ENCODE measurements at places on chromosomes 12 and 14.

GRCh38 chr12:24460099-24460498, 488.8 kb downstream of the BCAT1 start:
- DNase-seq: no peak

- no peak for DNase-seq
Measured at GRCh38 chr14:90274808-90275457, 18.6 kb downstream of the PSMC1 start.

DNA sequence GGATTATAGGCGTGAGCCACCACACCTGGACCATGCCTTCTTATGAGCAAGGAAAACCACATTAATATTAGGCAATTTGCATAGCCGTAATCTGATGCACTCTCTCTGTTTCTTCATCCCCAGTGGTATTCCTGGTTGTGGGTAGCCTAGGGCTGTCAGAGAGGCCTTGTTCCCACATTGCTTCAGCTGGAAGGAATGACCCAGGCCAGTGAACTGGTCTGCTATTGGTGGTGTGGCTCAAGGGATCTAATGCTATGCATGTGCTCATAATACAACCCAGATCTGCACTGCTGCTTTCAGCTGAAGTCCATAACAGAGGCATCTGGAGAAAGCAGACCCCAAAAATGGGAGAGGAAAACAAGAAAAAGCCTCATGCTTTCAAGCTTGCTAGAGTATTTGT, 33.1 kb upstream of the G2E3 start:
- no peak for DNase-seq

DNA sequence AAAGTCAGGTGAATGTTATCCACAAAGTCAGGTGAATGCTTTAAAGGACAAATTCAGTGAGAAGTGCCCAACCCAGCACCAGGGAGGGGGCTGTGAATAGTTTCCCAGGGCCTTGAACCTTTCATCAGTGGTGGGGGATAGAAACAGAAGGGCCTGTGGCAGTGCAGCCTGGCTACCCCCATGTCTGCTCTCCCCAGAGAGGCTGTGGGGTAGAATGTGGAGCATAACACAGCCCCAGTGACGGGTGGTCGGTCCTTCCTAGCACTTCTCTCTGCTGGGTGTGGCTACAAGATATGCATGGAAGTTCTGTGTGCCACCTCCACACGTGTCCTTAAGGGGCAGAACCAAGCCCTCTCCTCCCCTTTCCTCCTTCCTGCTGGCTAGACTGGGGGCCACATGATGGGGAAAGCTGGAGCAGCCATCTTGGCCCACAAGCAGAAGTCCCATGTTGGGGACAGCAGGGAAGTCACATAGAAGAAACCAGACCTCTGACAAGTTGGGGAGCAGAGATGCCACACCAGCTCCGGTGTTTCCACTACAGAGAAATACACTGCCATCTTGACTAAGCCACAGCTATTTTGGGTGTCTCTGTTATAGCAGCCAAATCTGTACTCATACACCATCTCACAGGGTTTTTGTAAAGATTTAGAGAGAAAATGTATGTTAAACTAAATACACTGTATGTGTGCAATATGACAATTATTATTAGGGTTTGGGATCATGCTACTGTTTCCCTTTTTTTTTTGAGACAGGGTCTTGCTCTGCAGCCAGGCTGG, 17.0 kb downstream of the RITA1 start:
- DNase-seq: no peak

GRCh38 chr14:96039633-96040311, 610 bp downstream of the C14orf132 start:
- DNase-seq: no peak

DNA sequence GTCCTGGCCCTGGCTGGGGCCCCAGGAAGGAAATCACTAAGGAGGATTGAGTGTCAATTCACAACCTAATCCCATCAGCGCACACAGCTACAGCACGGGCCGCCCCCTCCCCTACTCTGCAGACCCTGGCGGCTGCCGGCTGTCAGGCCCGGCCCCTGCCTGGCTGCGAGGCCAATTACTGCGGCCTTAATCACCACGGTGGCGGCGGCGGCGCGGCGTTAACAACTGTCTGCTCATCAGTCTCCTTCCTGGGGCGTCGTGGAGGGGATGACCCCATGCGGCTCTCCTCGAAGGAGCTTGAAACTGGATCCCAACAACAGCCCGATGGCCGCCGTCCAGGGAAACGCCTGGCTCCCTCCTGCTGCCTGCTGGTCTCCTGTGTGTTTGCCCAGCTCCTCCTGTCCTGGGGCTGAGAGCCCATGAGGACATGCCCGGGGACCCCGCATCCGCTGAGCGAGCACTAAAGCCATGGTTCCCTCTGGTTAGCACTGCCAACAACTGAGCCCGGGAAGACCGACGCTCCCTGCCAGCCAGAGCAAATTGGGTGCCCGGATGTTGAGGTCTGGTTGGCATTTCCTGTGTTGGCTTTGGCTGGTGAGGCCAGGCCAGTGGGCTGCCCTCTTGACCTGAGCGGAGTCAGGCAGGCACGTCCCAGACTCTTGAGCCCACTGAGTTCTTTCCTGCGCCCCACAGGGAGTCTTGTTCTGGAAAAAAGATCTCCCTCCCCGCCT, 21.8 kb upstream of the EIF2B2 start:
- DNase-seq: no peak

DNA sequence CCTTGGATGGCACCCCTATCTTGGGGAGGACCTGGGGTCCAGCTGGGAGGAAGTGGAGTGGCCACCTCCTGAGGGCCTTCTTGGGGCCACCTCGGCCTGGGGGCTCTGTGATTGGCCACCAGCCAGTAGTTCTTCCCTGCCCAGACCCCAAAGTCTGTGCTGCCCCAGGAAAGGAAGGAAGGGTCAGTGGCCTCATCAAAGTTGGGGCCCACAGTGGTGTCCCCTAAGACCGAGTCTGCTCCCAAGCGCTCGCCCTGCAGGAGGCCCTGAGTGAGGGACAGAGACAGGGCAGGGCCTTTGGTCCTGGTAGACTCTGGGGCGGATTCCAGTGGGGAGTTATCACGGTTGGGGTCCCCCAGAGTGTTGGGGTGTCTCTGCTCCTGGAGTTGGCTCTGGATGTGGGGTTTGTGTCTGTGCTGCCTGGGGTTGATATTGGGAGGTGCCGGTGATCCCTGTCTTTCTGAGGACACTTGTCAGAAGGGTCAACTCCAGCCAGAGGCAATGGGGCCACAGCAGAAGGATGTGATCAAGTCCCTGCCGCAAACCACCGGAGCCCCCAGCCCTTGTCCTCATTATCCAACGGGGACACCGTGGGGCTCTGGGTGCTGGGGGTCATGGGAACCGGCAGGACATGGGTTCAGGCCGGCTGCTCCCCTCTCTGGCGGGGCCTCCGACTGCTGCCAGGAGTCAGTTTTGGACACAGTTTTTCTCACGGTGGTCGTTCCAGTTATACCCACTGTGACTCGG, 364.3 kb downstream of the TMEM121 start:
- DNase-seq: no peak
